ENCODE measurements at places on chromosomes 1 and 21. TPM values are rescaled to one million over a fixed set of nuclear protein-coding genes. Genes with fewer than 3 reads are reported as not detected.

Gene VHLL
- not detected for total RNA-seq

Gene PATJ
- total RNA-seq: 3.7 TPM

Gene RCAN3
- total RNA-seq: 14.8 TPM

Gene REN
- total RNA-seq: not detected

Gene BRINP2
- 0.32 TPM for total RNA-seq

Gene INKA2
- 2.0 TPM for total RNA-seq

Gene ITLN1
- not detected for total RNA-seq

Gene LYPLAL1
- 22.0 TPM for total RNA-seq

Gene S100A9
- total RNA-seq: 0.46 TPM

Gene SEMA4A
- 0.40 TPM for total RNA-seq

Gene ADAM30
- not detected for total RNA-seq

Gene PODN
- total RNA-seq: not detected

Gene RHOU
- total RNA-seq: 11.4 TPM

Gene S100A12
- total RNA-seq: not detected

Gene SELP
- total RNA-seq: not detected

Gene AMY2A
- total RNA-seq: not detected

Gene SPATA1
- total RNA-seq: 1.6 TPM

Gene KRTAP27-1
- total RNA-seq: not detected

Gene SYT6
- 0.13 TPM for total RNA-seq

Gene C1orf210
- total RNA-seq: not detected

Gene CFHR4
- not detected for total RNA-seq

Gene CCT3
- 401 TPM for total RNA-seq

Gene NBPF14
- 24.5 TPM for total RNA-seq

Gene TNFRSF4
- not detected for total RNA-seq

Gene AMY1C
- total RNA-seq: not detected

Gene ZNF648
- total RNA-seq: not detected

Gene DNALI1
- not detected for total RNA-seq

Gene ELAPOR1
- total RNA-seq: 0.46 TPM

Gene HES4
- total RNA-seq: 50.2 TPM

Gene ACKR1
- 0.05 TPM for total RNA-seq

Gene RNF207
- 8.9 TPM for total RNA-seq

Gene DDAH1
- total RNA-seq: 8.7 TPM

Gene FMO4
- 0.67 TPM for total RNA-seq

Gene ARMH1
- 0.67 TPM for total RNA-seq

Gene SELE
- total RNA-seq: not detected

Gene LRRC3
- 1.7 TPM for total RNA-seq

Gene CRB1
- not detected for total RNA-seq

Gene TRIM67
- 0.30 TPM for total RNA-seq

Gene CLCA4
- total RNA-seq: not detected

Gene JAM2
- not detected for total RNA-seq

Gene SPATA46
- total RNA-seq: not detected

Gene RSPO1
- total RNA-seq: 0.08 TPM

Gene SPRR2G
- not detected for total RNA-seq

Gene CNIH3
- 0.66 TPM for total RNA-seq

Gene GNG4
- total RNA-seq: 15.7 TPM

Gene MINDY1
- total RNA-seq: 2.6 TPM

Gene SPAG17
- not detected for total RNA-seq

Gene OR2W3
- not detected for total RNA-seq

Gene AMY1B
- not detected for total RNA-seq

Gene FALEC
- not detected for total RNA-seq

Measured in A549 treated with Hydrocortisone at 1 μM for 4 hours (cell line).